ENCODE measurements at places on chromosomes 2 and 18.

DNA sequence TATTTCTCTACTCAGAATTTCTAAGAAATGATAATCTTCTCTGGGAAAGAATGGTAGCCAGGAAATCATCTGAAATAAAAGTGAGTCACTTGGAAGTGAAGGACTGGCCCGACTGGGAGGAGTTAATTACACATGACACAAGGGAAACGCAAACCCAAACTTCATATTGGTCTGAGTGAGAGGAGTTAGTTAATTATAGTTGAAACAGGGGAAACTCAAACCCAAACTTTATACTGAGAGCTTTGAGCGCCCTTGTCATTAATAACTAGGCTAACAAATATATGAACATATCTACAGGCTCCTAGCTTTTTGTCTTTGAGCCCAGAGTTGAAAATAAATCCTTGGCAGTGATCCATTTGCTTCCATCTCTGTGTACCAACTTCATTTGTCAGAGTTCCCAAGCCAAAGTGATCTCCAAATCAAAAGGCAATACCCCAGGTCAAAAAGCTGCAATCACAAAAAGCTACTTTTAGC lies 187.8 kb upstream of the COL3A1 start:
- no peak for DNase-seq

GRCh38 chr18:11789716-11790510 lies 61.3 kb upstream of the CHMP1B start:
- no peak for DNase-seq

DNA sequence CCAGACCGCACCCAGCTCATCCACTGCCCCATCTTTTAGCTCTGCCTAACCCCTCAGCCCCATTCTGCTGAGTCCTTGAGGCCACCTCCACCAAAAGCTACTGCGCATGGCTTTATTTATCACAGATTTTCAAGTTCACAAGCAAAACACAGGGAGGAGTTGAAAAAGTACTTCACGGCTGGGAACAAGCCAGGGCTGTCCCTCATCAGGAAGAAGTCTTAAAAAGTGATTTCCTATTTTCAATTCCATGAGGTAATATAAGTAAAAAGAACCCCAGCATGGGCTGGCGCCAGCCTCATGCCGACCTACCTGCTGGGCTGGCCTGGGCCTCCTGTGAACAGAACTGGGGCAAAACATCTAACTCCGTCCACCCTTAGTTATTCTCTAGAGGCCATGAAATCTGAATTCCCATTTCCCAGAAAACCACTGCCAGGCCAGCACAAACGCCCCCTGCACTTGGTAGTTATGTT lies 69.0 kb downstream of the POLR1A start:
- no peak for DNase-seq

DNA sequence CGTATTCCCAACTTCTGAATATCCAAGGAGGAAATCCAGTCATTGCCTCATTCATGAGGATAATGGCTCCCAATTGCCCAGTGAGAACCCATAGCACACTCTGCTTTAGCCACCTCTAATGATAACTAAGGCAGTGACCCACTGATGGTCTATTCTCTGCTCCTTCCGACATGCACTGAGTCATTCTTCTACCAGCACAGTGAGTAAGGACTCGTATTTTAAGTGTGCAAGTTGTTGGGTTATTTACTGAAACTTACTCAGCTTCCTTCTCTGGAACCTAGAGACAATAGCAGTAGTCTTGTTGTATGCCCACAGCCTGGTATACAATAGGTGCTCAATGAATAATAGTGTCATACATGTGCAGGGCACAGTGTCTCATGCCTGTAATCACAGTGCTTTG lies 81.1 kb upstream of the ZNF397 start:
- DNase-seq: no peak

DNA sequence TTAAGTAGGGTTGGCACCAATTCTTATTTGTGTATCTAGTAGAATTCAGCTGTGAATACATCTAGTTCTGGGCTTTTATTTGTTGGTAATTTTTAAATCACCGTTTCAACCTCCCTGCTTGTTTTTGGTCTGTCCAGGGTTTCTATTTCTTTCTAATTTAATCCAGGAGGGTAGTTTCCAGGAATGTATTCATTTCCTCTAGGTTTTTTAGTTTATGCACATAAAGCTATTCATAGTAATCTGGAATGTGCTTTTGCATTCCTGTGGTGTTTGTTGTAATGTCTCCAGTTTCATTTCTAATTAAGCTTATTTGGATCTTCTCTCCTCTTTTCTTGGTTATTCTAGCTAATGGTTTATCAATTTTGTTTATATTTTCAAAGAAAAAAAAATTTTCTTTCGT lies 1361.8 kb upstream of the DDX18 start:
- DNase-seq: no peak

DNA sequence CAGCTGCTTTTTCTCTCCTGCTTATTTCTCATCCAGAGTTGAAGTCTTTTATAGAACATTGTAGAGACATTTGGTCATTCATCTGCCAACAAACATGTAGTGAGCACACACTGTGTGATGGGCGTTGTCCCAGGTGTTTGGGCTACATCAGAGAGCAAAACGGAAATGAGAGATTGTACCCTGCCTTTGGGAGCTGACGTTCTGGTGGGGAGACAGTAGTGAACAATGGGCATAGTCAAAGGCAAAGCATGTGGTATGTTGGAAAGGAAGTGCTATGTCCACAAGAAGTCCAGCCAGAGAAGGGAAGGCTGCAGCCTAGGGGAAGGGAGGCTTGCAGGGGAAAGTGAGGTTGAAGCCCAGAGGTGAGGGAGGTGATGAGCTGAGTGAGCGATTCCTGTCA lies 78.1 kb downstream of the PIEZO2 start:
- no peak for DNase-seq

- no peak for DNase-seq
Measured at GRCh38 chr18:63997606-63998005, 27.7 kb downstream of the SERPINB8 start.

DNA sequence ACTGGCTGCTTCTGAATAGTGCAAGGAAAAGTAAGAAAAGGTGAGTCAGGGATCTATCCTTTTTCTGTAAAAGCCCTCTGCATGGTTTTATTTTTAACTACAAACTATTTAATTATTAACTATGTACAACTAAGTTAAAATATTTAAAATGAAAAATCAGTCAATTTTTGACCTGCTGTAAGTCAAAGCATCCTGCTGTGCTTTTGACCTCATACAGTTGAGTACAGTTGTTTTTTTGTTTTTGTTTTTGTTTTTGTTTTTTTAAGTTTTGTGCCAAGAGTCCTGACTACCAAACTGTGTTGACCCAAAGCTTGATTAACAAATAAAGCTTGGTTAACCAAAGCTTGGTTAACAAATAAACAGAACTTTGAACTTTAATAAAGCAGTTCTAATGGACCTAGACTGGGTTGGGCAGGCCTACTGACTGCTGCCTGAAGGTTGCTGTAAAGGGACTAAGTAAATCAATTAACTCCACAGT lies at the start of gene ACMSD:
TSS of gene ACMSD (plus strand) at position 474 of the 478 bp plus-strand sequence. CDS start 67 bp downstream, outside the sequence.
- DNase-seq: no peak

DNA sequence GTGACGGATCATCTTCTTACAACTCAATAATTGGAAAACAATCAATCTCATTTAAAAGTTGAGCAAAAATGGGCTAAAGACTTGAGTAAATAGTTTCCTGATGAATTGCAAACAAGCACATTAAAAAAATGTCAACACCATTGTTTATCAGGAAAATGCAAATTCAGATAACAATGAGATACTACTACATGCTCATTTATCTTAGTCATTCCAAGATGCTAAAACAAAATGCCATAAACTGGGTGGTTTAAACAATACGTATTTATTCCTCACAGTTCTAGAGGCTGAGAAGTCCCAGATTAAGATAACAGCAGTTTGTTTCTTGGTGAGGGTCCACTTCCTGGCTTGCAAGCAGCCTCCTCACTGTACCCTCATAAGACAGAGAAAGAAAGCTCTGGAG lies 359.6 kb downstream of the NR4A2 start:
- no peak for DNase-seq

Data from cardiac septum (tissue), 1 donor.